ENCODE measurements at places on chromosomes 13 and 19.

DNA sequence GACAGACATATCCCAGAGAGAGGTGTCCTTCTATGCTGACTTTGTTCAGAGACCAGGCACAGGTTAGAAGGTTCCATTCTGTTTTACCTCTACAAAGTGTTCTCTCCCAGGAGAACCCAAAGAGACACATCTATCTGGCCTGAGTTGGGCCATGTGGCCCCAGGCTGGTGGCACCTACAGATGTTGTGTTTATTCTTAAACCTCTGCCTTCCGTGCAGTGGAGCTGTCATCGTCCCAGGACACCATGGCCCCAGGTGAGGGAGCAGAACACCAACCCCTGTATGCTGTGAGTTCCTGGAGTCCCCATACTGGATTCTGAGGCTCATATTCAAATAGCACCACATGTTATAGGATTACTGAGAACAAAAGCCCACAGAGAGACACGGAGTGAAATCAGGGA lies 3.9 kb downstream of the KIR3DL3 start:
- H3K27ac ChIP-seq: no peak overlapping the region
- DNase-seq: no peak
- H3K36me3 ChIP-seq: no peaks in the 10 kb centered on the region
- no peaks in the 10 kb centered on the region for H3K4me1 ChIP-seq
- H3K27me3 ChIP-seq: no peaks in the 10 kb centered on the region
- H3K4me3 ChIP-seq: no peak overlapping the region

- H3K4me3 ChIP-seq: no peak overlapping the region
- peaks cover 12% of the 10 kb centered on the region for H3K36me3 ChIP-seq
- DNase-seq: no peak
- H3K27ac ChIP-seq: no peak overlapping the region
These were observed 48.2 kb upstream of the RNF113B start for GRCh38 chr13:98225036-98225940.

DNA sequence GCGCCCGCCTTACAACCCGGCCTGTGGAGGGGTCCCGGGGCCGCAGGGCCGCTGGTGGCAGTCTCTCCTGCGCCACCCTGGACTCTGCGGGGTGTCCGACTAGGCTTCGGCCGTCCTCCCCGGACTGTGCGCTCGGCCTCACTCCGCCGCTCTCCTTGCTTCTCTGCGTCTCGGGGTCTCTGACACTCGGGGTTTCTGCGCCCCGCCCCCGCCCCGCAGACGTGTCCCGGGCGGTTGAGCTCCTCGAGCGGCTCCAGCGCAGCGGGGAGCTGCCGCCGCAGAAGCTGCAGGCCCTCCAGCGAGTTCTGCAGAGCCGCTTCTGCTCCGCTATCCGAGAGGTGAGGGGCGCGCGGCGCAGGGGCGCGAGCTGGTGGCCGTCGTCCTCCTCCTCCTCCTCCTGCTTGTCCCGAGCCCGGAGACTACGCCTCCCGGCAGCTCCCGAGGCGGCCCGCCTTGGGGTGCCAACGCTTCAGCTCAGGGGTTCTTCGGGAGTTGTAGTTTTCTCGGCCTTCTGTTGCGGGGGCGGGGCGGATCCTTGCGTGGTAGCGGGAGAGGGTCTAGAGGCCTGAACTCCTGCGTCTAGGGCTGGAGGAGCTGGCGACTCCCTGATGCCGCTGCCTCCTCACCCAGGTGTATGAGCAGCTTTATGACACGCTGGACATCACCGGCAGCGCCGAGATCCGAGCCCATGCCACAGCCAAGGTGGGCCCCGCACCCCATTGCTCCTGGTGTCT lies 627 bp downstream of the LIN7B start:
- peak overlapping the region; percentile 96 for H3K4me3 ChIP-seq
- H3K27ac ChIP-seq: peak overlapping the region; percentile 57
- no peaks in the 10 kb centered on the region for H3K27me3 ChIP-seq

GRCh38 chr19:41186971-41187883 lies 5.8 kb upstream of the CYP2S1 start:
- no peaks in the 10 kb centered on the region for H3K4me1 ChIP-seq
- H3K4me3 ChIP-seq: no peak overlapping the region
- peaks cover 2% of the 10 kb centered on the region for H3K27me3 ChIP-seq
- no peak overlapping the region for H3K27ac ChIP-seq
- no peak for DNase-seq
- H3K36me3 ChIP-seq: no peaks in the 10 kb centered on the region
